ENCODE measurements at places on chromosomes 4 and X.

DNA sequence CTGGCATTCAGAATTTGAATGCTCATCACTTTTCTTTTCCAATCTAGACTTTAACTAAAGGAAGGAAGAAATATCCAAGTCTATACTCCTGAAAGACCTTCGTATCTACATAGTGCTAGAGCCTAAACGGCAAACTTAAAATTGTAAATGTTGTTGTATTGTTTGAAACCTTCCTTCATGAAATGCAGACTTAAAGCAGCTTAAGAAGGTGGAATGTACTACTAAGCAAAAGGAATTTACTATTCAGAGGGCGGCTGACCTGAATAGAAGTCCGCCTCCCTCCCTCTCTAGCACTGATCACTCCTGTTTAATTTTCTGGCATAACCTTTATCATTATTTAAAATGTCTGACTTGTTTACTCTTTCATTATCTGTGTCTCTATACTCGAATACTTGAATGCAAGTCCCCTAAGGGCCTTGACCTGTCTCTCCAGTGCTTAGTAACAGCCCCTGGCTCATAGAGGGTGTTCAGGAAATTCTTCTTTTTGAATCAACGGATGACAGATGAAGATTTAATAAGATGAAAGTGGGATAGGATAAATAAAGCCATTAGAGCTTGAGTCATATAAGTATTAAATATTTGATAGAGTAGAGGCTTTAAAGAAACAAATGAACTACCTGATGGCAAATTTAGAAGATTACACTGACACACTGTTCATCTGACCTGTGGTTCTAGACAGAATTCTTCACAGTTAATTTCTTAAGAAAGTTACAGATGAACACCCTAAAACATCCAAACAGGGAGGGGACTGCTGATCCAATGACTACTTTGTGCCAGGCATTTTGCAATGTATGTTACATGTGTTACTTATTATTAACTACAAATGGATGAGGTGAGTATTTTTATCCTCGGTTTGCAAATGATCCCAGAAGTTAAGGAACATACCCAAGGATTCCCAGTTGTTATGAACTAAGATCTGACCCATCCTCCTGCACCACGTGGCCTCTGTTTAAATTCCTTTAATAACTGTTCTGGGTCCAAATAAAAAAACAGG, 20.2 kb upstream of the RBPJ start:
- no peak for DNase-seq

GRCh38 chr4:13454786-13455185, 29.4 kb downstream of the RAB28 start:
- DNase-seq = no peak

DNA sequence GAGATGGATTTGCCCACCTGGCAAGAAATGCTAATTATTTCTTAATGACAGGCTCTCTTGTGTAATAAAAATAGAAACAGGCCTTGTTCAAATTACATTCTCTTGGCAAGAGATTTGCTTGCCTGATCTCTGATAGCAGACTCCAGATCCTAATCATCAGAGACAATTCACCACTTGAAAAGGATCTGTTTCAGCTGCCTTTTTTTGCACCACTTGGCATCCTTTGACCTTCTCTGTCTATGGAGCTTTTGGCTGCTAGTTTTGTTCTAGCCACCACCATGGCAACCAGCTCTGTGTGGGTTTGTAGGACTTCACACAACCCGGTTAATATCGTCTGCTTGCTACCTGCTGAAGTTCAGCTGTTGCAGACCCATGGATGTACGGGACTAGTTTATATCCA, 241.1 kb upstream of the TLL1 start:
- no peak for DNase-seq

- no peak for DNase-seq
Observed at GRCh38 chr4:24488399-24489164, 95.8 kb downstream of the DHX15 start.

GRCh38 chr4:24729119-24729730, 66.1 kb upstream of the SOD3 start:
- DNase-seq = no peak

GRCh38 chr4:3423952-3424351, 17.8 kb upstream of the HGFAC start:
- peak; percentile 49 for DNase-seq

GRCh38 chr4:149711593-149712365, 103.9 kb downstream of the IQCM start:
- DNase-seq = no peak

- DNase-seq = no peak
Observed at GRCh38 chrX:33062041-33062440, 149.3 kb downstream of the DMD start.

DNA sequence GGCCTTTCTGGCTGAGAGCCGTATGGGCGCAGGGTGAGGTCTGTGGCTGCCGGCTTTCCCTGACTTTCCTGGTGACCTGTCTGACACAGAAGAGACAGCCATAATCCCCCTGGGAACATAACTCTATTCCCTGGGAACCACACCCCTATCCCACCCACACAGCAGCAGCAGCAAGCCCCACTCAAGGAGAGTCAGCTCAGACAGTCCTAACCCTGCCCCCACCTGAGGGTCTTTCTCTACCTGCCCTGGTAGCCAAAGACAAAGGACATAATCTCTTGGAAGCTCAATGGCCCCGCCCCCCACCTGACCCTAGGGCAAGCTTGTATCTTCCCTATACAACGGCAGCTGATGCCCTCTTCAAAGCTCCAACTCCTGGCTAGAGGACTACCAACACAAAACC, 74.6 kb downstream of the PABPC4L start:
- DNase-seq = no peak

- no peak for DNase-seq
Observed at GRCh38 chrX:21847342-21847741, 7.9 kb downstream of the MBTPS2 start.

- peak; percentile 55 for DNase-seq
Observed at GRCh38 chr4:128427832-128428366, 140.3 kb upstream of the PGRMC2 start.

DNA sequence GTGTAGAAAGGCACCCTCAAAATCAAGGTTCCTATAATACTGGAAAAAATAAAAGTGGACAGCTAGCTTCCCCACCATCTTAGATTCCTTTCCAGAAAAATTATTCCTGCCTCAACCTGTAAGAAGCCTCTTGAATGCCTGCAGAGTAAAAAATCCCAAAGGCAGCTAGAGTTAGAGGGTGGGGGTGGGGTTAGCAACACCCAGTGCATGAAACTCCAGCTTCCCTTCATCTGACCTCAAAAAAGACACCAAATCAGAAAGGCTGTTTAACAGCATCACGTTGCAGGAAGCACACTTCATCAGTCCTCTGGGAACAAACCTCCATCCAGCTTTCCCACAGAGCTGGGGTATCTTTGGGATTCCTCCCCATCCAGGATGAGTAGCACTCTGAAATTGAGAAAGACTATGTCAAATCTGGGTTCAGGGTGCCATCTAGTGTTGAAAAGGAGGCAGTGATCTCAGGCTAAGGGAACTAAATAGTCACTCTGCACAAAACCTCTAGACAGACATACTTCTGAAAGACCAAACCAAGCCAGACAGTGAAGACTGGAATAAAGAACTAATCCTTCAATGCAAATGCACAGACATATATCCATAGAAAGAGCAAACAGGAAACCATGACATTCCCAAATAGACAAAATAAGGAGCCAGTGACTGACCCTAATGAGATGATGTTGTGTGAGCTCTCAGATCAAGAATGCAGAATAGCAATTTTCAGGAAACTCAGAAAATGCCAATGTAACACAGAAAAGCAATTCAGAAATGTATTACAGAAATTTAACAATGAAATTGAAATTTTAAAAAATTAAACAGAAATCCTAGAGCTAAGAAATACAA, 97.9 kb downstream of the ARHGEF9 start:
- no peak for DNase-seq
